ENCODE measurements at places on chromosomes 5 and 9. TPM values are rescaled to one million over a fixed set of nuclear protein-coding genes. Genes with fewer than 3 reads are reported as not detected.

GRCh38 chr5:9244417-9244816 lies 301.5 kb downstream of the SEMA5A start:
- DNase-seq, result no peak
- H3K36me3 ChIP-seq, result peaks cover 10% of the 10 kb centered on the region
- no peak overlapping the region for H3K4me3 ChIP-seq
- H3K27me3 ChIP-seq, result no peaks in the 10 kb centered on the region
- peaks cover 42% of the 10 kb centered on the region for H3K4me1 ChIP-seq
- H3K27ac ChIP-seq, result no peak overlapping the region

- no peaks in the 10 kb centered on the region for H3K36me3 ChIP-seq
- H3K4me3 ChIP-seq, result no peak overlapping the region
- H3K27me3 ChIP-seq, result peaks cover 49% of the 10 kb centered on the region
- no peak for DNase-seq
- no peaks in the 10 kb centered on the region for H3K4me1 ChIP-seq
- no peak overlapping the region for H3K27ac ChIP-seq
Measured at GRCh38 chr5:600886-601541, 11.1 kb upstream of the CEP72 start.

PCA3 gene
- not detected for total RNA-seq

- peaks cover 43% of the 10 kb centered on the region for H3K4me1 ChIP-seq
- peaks cover 23% of the 10 kb centered on the region for H3K36me3 ChIP-seq
- H3K27me3 ChIP-seq, result no peaks in the 10 kb centered on the region
- peak overlapping the region; percentile 96 for H3K4me3 ChIP-seq
- DNase-seq, result no peak
Measured at GRCh38 chr5:151772029-151772845, 483 bp downstream of the G3BP1 start.

C8G gene
- 0.82 TPM for total RNA-seq

RNF20 gene
- 42.8 TPM for total RNA-seq

DNA sequence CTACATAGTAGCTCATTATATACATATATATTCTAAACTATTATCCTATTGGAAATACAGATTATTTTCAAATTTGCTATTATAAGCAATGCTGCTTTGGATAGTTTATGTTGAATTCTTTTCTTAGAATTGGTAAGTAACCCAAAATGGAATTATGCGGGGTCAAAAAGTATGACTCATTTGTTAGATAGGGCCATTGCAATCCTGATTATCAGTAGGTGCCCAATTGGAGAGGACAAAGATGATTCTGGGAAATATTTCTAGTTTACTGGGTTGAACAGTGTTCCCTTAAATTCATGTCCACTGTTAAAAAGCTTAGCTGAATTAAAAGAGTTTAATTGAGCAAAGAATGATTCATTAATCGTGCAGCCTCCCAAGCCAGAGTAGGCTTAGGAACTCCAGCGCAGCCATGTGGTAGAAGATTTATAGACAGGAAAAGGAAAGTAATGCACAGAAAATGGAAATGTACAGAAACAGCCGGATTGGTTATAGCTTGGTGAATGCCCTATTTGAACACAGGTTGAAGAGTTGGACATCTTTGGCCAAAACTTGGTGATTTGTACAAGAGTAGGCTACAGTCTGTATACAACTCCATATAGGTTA lies 81.8 kb downstream of the GDNF start:
- DNase-seq, result no peak
- H3K36me3 ChIP-seq, result peaks cover 22% of the 10 kb centered on the region
- no peaks in the 10 kb centered on the region for H3K27me3 ChIP-seq
- H3K27ac ChIP-seq, result no peak overlapping the region

DNA sequence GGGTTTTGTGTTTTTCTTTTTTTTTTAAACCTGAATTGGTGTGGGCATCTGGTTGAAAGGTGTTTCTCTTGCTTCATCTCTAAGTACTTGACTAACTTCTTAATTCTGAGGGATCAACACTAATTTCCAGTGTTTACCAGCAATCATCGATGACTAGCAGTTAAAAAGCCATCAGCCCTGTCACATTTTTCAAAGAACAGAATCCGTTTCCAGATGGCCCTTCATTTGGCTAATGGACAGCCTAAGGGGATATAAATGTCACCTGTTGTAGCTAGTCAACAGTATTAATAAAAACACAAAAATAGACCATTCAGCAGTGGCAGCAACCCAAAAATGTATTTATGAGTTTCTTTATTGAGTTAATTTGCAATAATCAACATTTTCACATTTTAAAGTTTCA lies 1076.5 kb downstream of the MAT2B start:
- no peak overlapping the region for H3K27ac ChIP-seq
- H3K4me1 ChIP-seq, result no peaks in the 10 kb centered on the region
- DNase-seq, result no peak
- H3K4me3 ChIP-seq, result no peak overlapping the region

- H3K27me3 ChIP-seq, result peaks cover 2% of the 10 kb centered on the region
- DNase-seq, result no peak
- H3K36me3 ChIP-seq, result no peaks in the 10 kb centered on the region
- no peaks in the 10 kb centered on the region for H3K4me1 ChIP-seq
- no peak overlapping the region for H3K4me3 ChIP-seq
Measured at GRCh38 chr5:20050262-20050661, 62.3 kb upstream of the CDH18 start.

GRCh38 chr9:86792136-86792535 lies 155.2 kb downstream of the GAS1 start:
- peaks cover 5% of the 10 kb centered on the region for H3K27me3 ChIP-seq
- peaks cover 27% of the 10 kb centered on the region for H3K4me1 ChIP-seq
- H3K4me3 ChIP-seq, result no peak overlapping the region
- H3K36me3 ChIP-seq, result no peaks in the 10 kb centered on the region
- H3K27ac ChIP-seq, result no peak overlapping the region

ANKDD1B gene
- not detected for total RNA-seq

Data from HFFc6 (cell line).